ENCODE measurements at places on chromosomes 6 and 20. TPM values are rescaled to one million over a fixed set of nuclear protein-coding genes. Genes with fewer than 3 reads are reported as not detected.
A peak's percentile ranks its signal among the peaks of the same experiment; 100 is the strongest.

GRCh38 chr20:44649976-44650375 lies 1.5 kb downstream of the ADA start:
- DNase-seq: no peak

DNA sequence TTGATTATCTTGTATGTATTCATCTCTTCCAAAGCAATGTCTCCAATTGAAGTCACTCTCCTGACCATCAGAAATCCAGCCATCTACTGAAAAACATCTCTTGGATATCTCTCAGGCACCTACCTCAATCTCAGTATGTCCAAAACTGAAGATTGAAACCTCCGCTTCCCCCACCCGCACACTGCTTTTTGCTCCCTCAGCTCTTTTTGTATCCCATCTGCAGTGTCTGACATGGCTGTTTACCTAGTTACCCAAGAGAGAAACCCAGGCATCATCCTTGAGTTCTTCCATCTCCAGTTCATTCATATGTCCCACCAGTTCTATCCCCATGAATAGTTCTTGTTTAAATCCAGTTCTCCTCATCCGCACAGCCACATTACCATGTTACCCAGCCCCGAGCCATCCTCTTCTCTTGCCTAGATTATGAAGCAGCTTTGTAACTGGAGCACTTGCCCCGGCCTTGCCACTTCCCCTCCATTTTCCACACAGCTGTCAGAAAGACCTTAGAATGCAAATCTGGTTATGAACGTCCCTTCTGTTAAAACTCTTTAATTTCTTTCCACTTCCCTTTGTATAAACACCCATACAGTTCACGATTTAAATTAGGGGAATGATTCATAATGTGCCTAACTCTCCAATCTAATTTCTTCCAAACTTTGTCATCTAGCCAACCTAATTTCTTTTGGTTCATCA lies 40.5 kb upstream of the GCLC start:
- no peak for DNase-seq

GRCh38 chr20:57779401-57780003 lies 69.7 kb upstream of the PMEPA1 start:
- DNase-seq: no peak

- DNase-seq: no peak
These were observed 103.3 kb downstream of the ARHGAP18 start for GRCh38 chr6:129606664-129607063.

GRCh38 chr20:63543733-63544132 lies 3.8 kb downstream of the SRMS start:
- no peak for DNase-seq

DNA sequence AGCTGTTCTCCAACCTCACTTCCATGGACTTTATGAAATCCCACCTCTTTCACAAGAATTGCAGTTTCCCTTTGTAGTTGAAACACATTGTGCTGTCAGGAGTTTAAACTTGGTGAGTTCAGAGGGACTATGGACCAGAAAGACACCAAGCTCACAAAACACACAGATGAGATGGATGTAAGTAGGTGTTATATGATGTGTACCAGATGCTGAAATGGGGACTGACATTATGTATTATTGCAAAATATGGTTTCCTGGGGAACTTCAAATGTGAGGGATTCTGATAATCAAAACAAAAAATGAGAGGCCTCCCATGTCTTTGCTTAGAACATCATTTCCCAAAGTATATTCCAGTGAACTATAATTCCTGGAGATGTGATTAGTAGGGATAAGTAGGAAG lies 401.1 kb upstream of the ARID1B start:
- DNase-seq: no peak

- DNase-seq: no peak
These were observed 84.9 kb upstream of the NAA20 start for GRCh38 chr20:19932170-19932667.

DNA sequence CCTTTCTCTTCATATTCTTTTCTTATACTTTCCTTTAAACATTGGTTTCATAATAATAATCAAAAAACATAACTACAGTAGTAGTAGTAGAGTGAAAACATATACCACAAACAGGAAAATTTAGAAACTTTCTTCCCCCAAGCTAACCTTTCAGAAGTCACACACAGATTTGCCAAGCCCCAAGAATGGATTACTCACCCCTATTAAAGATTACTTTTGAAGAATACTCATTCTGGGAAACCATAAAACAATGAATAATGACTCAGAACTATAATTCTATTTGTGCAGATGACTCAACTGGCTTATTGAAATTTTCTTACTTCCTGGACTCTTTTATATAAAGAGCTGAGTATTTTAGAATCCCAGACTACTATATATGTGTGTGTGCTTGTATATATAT lies 119.4 kb upstream of the GJE1 start:
- DNase-seq: no peak

DNA sequence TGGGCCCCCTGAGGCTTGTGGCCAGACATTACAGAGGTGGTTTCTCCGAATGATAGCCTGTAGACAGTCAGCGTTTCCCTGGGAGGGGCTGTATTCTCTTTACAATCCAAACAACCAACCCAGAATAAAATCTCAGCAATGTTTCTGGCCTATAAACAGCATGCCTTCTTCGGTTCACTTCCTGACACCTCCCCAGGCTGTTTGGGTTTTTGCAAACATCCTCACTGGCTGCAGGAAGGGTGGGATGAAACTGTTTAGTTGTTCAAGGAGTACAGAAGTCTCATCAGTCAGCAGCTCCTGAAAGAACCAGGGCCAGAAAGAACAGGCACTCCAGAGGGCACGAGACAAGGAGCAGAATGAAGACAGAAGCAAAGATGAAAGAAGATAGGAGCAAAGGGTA lies 350.0 kb downstream of the QKI start:
- no peak for DNase-seq

DNA sequence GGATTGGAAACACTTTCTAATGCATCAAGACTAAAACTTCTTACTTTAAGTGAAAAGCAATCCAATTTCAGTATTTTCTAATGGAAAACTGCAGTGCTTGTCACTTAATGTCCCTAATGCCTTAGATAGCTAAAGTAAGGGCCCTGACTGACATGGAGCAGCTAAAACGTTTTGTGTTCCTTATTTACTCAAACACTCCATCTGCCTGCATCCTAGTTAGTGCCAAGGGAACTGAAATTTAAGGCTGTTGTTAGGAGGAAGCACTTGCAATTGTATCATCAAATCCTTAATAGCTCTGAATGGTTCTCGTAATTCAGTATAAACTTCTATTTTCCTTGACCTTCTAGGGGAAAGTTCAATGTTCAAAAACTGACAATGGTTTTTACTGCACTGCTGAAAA lies 127.4 kb downstream of the GJA10 start:
- no peak for DNase-seq

- DNase-seq: no peak
These were observed 119.9 kb downstream of the RNF144B start for GRCh38 chr6:18507018-18507415.

DNA sequence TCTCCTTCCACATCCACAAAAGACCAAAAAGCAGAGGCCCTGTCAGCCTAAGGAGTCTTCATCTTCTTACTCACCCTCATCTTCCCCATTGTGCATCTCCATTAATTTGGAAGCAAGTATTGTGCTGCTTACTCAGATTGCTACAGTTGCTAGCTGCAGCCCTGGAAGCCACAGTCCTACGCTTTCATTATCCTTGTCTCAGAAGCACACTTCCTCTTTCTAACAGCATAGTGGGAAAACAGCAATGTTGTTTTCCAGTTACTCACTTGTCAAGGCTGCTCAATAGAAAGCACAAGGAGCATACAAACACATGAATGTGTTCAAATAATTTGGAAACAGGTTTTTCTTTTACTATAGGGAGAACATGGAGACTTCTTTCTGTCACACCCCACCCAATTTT lies 76.6 kb upstream of the RBM24 start:
- no peak for DNase-seq

DNA sequence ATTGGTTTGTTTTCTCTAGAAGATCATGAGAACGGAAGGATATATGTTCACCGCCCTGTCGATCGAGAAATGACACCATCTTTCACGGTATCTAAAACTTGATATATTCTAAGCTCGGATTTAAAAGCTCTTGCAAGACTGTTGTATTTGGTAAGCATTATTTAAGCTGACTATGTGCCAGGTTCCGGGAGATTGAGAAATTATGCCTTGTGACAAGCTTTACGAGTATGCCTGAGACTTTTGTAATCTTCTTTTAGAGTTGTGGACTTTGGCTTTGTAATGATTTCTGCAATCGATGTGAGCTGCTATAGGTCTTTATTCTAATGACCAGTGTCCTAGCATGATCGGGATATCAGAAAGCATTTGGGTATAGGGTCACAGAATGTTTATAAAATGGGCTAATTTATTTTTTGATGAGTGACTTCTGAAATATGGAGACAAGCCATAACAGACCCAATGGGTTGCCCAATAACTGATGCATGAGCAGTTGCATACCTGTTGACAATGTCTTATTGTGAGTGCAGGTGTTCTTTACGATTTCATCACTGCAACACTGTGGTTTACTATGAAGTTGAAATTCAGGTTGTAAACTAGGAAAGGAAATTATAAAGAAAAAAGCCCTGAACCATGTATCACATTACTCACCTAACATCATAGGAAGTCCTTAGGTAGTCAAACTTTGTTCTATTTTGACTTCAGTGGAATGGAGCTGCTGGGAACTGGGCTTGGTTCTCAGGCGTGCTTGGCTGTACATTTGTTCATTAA lies 14.0 kb downstream of the CDH26 start:
- no peak for DNase-seq

DNA sequence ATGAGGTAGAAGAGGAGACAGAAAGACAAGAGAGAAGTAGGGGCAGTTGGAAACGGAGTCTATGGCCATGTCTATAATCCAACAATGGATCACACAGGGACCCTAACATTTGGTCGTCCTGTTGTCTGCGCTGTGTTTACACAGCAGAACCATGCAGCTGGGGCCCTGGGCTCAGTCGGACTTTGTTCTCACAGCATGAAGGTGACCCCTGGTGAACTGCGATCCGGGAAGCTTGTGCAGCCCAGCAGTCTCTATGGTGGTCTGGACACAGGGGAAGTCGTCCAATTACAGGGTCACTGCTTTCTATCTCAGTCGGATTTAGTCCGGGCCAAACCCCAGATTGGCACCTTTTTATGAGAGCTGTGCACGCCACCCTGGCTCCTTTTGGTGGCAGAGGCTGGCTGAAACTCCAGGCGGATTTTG lies 153.6 kb downstream of the FOXA2 start:
- DNase-seq: no peak

GRCh38 chr20:39986173-39986904 lies 702.7 kb downstream of the MAFB start:
- DNase-seq: peak; percentile 6

HLA-DMB gene
- 0.59 TPM for total RNA-seq

EYA4 gene
- 0.86 TPM for total RNA-seq

AIF1 gene
- not detected for total RNA-seq

FHL5 gene
- not detected for total RNA-seq
